Natural killer cell (primary cell): ENCODE measurements at places on chromosomes 4 and X. TPM values are rescaled to one million over a fixed set of nuclear protein-coding genes. Genes with fewer than 3 reads are reported as not detected.

GRCh38 chrX:79556800-79557199 is 189.7 kb upstream of the ITM2A start:
- H3K27me3 ChIP-seq = no peaks in the 10 kb centered on the region
- H3K4me3 ChIP-seq = no peak overlapping the region
- no peaks in the 10 kb centered on the region for H3K36me3 ChIP-seq

DNA sequence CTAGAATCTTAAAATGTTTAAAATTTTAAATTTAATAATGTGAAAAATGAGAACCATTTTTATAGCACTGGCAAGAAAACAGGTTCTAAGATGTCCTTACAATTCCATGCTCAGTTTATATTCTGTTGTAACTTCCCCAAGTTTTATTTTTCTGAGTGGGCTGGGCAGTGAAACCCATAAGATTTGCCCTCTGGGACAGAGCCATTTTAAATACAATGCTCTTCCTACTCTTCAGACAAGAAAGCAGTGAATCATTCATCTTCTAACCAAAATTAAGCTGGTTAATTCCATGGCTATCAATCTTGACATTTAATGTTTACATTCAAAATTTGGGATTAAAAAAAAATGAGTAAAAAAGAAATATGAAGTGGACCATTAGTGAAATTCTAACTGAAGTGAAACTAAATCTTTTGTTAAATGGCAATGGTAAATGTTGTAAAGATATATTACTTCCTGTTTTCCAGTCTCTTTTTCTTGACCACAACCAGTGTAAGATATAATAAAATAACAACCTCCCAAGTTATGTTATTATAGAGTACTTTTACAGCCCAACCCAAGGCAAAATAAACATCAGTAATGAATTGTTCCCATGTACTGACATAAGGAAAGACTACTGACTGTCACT is 37.2 kb upstream of the PTPN13 start:
- H3K36me3 ChIP-seq = no peaks in the 10 kb centered on the region
- DNase-seq = no peak
- no peak overlapping the region for H3K27ac ChIP-seq
- H3K4me1 ChIP-seq = no peaks in the 10 kb centered on the region

DNA sequence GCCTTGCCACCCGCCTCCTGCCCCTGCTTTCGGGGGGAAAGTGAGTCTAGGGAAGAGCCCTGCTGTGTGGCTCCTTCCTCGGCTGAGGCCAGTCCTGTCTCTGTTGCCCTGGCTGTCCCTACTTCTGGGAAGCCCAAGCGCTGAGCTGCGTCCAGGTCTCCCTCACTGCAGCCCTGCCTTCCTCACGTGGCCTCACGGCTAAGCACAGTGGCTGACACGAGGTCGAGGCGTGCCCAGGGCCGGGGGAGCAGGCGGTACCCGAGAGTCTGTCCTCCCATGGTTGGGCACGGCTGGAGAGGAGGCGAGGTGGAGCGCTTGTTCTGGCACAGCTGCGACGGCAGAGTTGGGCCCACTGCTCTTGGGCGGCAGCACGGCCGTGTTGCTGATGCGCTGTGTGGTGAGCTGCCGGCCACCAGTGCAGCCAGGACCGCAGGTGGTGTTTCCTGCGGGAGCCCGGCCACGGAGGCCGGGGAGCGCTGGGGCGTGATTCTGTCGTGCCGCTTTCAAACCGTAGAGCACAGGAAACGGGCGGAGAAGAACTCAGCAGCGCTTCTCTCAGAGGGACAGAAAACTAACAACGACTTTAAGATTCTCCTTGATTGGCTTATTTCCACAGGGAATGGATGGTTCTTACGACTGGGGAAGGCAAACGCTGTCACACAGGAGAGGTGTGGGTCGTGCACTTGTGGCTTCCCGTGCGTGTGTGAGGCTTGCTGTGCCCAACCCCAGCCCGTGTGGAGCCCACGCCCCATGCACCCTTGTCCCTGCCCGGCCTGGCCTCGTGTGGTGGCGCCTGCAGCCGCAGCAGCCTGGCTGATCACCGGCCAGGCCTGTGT is 21.3 kb downstream of the MAEA start:
- peak; percentile 67 for DNase-seq
- peak overlapping the region; percentile 39 for H3K27ac ChIP-seq
- no peak overlapping the region for H3K4me3 ChIP-seq
- no peaks in the 10 kb centered on the region for H3K27me3 ChIP-seq
- peaks cover 27% of the 10 kb centered on the region for H3K36me3 ChIP-seq

- H3K4me3 ChIP-seq = peak within 1 kb of the TSS; percentile 95
- DNase-seq = peak; percentile 84
- no peaks in the 10 kb centered on the region for H3K36me3 ChIP-seq
- H3K27ac ChIP-seq = peak within 1 kb of the TSS; percentile 79
These were observed at the start of gene ZNF827 for GRCh38 chr4:145938618-145939440. TSS of gene ZNF827 (minus strand) at chr4:145938823. CDS start at chr4:145938407, 416 bp downstream.

The UGT2B11 gene
- total RNA-seq = not detected

- H3K4me3 ChIP-seq = no peak overlapping the region
- H3K36me3 ChIP-seq = no peaks in the 10 kb centered on the region
- H3K27me3 ChIP-seq = no peaks in the 10 kb centered on the region
- H3K27ac ChIP-seq = no peak overlapping the region
- no peak for DNase-seq
These were observed 284.3 kb upstream of the RASGEF1B start for GRCh38 chr4:81756042-81756441.

DNA sequence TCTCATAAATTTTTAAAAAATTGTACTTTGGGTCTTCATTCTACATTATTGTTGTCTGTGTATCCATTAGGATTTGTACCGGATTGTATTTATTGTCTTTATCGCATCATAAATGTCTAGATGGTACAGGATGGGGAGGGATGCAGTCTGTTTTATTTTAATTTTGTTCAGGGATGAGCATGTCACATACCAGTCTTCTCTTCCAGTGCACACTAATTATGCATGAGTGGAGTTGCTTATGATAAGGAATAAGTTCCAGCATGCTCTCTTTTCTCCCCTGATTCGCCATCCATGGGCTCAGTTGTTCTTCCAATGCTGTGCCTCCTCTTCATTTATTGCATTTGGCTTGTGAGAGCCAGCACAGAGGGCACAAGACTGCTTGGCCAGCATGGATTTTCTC is 54.3 kb downstream of the PPEF1 start:
- no peaks in the 10 kb centered on the region for H3K36me3 ChIP-seq
- no peaks in the 10 kb centered on the region for H3K4me1 ChIP-seq
- H3K27me3 ChIP-seq = no peaks in the 10 kb centered on the region
- H3K27ac ChIP-seq = no peak overlapping the region
- H3K4me3 ChIP-seq = no peak overlapping the region
- DNase-seq = no peak

GRCh38 chrX:106611679-106612392 is at the start of gene RADX:
TSS of gene RADX (plus strand) at chrX:106611978. CDS start at chrX:106612081, 103 bp downstream.
- peak within 1 kb of the TSS; percentile 92 for H3K4me3 ChIP-seq
- peaks cover 4% of the 10 kb centered on the region for H3K4me1 ChIP-seq
- no peaks in the 10 kb centered on the region for H3K27me3 ChIP-seq

DNA sequence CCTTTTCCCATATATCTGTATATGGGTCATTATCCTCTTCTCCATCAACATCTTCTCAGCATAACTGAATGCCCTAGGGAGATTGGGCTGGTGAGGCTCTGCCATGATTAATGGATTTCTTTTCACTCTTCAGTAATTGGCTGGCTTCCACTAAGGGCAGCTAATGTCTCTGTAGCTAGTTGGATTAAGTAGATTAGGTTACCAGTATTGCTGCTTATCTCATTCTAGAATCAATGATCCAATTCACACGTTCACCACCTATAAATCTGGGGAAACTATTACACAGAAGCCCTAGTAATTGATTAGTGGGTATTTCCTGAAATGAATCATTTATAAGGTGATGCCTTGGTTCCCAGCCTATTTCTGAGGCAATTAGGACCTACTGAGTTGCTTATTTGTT is 94.8 kb downstream of the KDR start:
- H3K4me3 ChIP-seq = no peak overlapping the region
- no peaks in the 10 kb centered on the region for H3K27me3 ChIP-seq
- DNase-seq = no peak
- no peaks in the 10 kb centered on the region for H3K4me1 ChIP-seq
- H3K36me3 ChIP-seq = no peaks in the 10 kb centered on the region

DNA sequence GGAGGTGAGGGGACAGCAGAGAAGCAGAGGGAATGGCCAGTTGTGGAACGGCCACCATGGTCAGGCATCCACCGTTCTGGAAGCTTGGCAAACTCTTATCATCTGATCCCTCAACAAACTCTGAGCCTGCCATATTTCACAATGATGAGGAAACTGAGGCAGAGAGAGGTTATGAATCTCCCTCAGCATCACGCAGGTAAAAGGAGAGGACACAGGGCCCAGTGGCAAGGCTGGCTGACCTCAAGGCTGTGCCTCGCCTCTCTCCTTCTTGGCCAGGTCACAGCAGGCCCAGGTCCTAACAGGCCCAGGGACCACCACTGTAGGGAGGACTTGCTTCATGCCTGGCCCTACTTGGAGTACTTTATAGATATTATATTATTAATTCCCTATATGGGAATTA is 242.8 kb downstream of the EVC2 start:
- no peak overlapping the region for H3K4me3 ChIP-seq
- no peak overlapping the region for H3K27ac ChIP-seq
- H3K36me3 ChIP-seq = no peaks in the 10 kb centered on the region
- no peak for DNase-seq
- H3K27me3 ChIP-seq = no peaks in the 10 kb centered on the region
- H3K4me1 ChIP-seq = no peaks in the 10 kb centered on the region

The NEIL3 gene
- 1.9 TPM for total RNA-seq

GRCh38 chr4:151841107-151841506 is 80.3 kb upstream of the GATB start:
- H3K36me3 ChIP-seq = no peaks in the 10 kb centered on the region
- no peak overlapping the region for H3K4me3 ChIP-seq
- no peaks in the 10 kb centered on the region for H3K4me1 ChIP-seq
- DNase-seq = no peak

- no peaks in the 10 kb centered on the region for H3K4me1 ChIP-seq
- H3K27ac ChIP-seq = no peak overlapping the region
- H3K36me3 ChIP-seq = no peaks in the 10 kb centered on the region
- no peak overlapping the region for H3K4me3 ChIP-seq
- no peaks in the 10 kb centered on the region for H3K27me3 ChIP-seq
These were observed 189.7 kb upstream of the NDST3 start for GRCh38 chr4:117844594-117844993.

GRCh38 chr4:23958749-23959148 is 68.9 kb upstream of the PPARGC1A start:
- no peaks in the 10 kb centered on the region for H3K4me1 ChIP-seq
- H3K27me3 ChIP-seq = no peaks in the 10 kb centered on the region
- no peak overlapping the region for H3K4me3 ChIP-seq
- H3K36me3 ChIP-seq = no peaks in the 10 kb centered on the region
- no peak for DNase-seq

DNA sequence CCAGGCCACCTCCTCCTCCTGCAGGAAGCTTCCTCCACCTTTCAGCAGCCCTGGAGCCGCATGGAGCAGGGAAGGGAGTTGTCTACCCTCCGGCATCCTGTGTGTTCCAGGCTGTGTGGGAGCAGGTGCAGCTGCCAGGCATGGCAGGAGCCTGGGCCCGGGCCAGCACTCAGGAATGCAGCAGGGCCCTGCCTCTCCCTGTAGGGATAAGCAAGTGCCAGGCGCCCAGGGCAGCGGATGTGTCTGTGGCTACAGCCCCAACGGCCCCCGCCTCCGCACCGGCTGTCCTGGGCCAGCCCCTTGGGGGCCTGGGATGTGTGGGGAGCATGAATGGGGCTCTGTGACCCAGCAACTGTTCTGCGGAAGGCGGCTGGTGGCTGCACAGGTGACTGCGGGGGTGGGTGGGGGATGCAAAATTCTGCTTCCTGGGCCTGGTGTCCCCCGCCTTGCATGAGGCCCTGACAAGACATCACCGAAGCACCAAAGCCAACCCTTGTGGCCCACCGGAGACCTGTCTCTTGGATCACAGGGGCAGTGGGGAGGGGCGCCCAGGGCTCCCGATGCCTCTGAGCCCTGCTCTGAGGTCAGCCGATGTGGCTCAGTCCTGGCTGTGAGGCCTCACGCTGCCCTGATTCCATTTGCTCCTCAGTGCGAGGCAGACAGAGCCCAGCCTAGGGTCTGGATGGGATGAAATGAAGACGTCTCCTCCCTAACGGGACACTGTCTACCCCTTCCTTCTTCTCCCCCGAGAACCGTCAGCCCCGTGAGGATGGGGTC is 1.4 kb upstream of the DOK7 start:
- H3K4me3 ChIP-seq = no peak overlapping the region
- H3K36me3 ChIP-seq = no peaks in the 10 kb centered on the region
- H3K27me3 ChIP-seq = peaks cover 17% of the 10 kb centered on the region
- no peak overlapping the region for H3K27ac ChIP-seq
- peaks cover 5% of the 10 kb centered on the region for H3K4me1 ChIP-seq
- DNase-seq = no peak

DNA sequence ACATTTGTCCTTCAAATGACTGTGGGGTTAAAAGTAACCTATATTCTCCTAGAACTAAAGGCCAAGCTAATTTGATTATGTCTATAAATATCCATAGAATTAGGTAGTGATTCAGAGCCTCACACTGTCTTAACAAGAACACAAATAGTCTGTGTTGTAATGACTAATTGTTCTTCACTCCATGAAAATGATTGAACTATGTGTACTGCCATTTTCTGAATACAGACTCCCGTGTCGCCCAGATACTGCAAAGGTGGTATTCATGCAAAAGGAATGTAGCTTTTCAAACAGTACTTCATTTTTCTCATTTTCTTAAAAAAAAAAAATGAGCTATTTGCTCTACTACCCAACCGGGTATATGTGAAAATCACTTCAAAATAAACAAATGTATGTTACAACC is 11.3 kb upstream of the PHKA2 start:
- H3K36me3 ChIP-seq = no peaks in the 10 kb centered on the region
- no peak for DNase-seq
- H3K27ac ChIP-seq = no peak overlapping the region
- no peak overlapping the region for H3K4me3 ChIP-seq

DNA sequence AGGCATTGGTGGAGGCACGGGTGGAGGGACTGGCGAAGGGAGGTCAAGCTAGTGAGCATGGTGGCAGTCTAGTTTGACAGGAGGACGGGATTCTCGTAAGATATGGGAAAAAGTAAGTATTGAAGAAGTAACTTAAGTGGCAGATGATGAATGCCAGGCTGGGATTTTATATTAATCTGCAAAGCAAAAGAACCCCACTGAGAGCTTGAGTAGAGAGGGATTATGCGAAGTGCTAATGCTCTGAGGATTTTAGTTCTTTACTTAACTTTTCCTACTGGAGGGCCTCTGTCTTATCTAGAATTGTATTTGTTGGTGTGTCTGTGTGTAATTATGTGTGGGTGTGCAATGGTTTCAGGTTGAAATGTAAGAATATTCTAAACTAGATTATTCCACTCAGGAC is 327.9 kb downstream of the FAT4 start:
- no peaks in the 10 kb centered on the region for H3K27me3 ChIP-seq
- no peak overlapping the region for H3K4me3 ChIP-seq
- no peak for DNase-seq
- H3K27ac ChIP-seq = no peak overlapping the region
